Endothelial cell (in vitro differentiated cells): ENCODE measurements at places on chromosomes 13 and 19. TPM values are rescaled to one million over a fixed set of nuclear protein-coding genes. Genes with fewer than 3 reads are reported as not detected.

The TEX29 gene
- total RNA-seq: 0.54 TPM

The GARIN5A gene
- not detected for total RNA-seq

The IRGQ gene
- total RNA-seq: 48.6 TPM

The RINL gene
- 5.6 TPM for total RNA-seq

The LMTK3 gene
- 3.0 TPM for total RNA-seq

The SLC6A16 gene
- 4.0 TPM for total RNA-seq
